Transverse colon (tissue), 4 donors: ENCODE measurements at places on chromosomes 2 and 18.

- H3K27me3 ChIP-seq: no peaks in the 10 kb centered on the region
- H3K4me3 ChIP-seq: no peak overlapping the region
- no peaks in the 10 kb centered on the region for H3K4me1 ChIP-seq
- no peak for DNase-seq
These were observed 60.8 kb downstream of the LYPD6B start for GRCh38 chr2:149099298-149099697.

GRCh38 chr18:11309172-11309571 lies 159.8 kb upstream of the PIEZO2 start:
- DNase-seq: no peak
- H3K4me3 ChIP-seq: no peak overlapping the region
- H3K27ac ChIP-seq: no peak overlapping the region
- no peaks in the 10 kb centered on the region for H3K36me3 ChIP-seq
- no peaks in the 10 kb centered on the region for H3K4me1 ChIP-seq

DNA sequence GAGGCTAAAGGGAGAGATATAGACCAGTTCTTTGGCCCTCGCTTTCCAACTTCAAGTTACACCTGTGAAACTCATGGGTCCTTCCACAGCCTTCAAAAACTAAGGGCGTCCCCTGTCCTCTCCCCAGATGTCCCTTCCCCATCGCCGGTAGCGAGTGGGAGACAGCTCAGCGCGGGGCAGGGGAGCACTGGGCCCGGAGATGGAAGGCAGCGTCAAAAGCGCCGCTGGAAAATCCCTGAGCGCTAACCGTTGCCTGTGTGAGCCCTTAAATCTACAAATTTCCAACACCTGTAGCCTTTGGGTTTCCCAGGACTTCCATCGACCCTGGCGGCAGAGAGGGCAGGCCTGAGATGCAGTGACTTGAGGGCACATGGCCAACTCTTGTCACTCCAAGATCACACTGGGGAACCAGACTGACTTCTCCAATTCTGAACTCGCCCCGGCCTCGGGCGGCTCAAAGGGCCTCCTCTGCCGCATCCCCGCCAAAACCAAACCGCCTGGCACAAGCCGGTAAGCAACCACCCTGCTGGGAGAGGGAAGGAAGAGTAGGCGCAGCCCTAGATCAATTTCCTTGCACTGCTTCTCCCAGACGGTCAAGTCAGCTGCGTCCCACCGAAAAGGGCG lies 879 bp upstream of the EPAS1 start:
- peak overlapping the region; percentile 79 for H3K4me3 ChIP-seq
- no peaks in the 10 kb centered on the region for H3K27me3 ChIP-seq
- H3K36me3 ChIP-seq: no peaks in the 10 kb centered on the region
- DNase-seq: peak; percentile 49
- peak overlapping the region; percentile 92 for H3K27ac ChIP-seq

DNA sequence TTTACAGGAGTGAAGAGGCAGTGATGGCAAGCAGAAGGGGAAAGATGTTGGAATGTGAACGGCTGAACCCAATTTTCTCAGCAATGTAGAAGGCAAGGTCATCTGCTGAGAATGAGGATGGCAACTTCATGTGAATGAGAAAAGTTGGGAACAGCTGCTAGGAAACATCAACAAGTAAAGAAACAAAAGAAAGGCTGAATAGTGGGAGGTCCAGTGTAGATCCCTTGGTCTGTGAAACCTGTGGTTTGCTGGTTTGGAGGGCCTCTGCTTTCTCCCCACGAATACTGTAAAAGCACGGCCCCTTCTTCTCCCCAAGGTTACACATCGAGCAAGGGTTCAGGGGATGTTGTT lies 27.4 kb downstream of the MARCHF4 start:
- H3K27ac ChIP-seq: no peak overlapping the region
- no peak overlapping the region for H3K4me3 ChIP-seq
- peaks cover 3% of the 10 kb centered on the region for H3K4me1 ChIP-seq
- no peaks in the 10 kb centered on the region for H3K27me3 ChIP-seq
- DNase-seq: no peak

DNA sequence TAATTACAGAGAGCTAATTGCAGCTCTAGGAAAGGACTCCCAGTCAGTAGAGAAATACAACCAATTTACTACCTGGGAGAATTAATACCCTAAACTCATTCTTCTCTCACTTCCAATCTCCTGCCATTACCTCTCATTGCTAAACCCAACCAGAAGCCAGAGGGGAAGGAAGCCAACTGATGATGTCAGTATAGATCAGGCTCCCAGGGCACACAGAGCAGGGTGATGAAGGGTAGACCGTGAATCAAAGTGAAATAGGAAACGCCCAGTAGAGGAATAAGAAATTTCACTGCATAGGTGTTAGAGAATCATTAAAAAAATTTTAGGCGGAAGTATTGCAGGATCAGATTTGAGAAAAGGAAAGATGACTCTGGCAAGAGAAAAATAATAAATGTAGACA lies 456.8 kb upstream of the NXPH2 start:
- no peaks in the 10 kb centered on the region for H3K36me3 ChIP-seq
- H3K4me1 ChIP-seq: no peaks in the 10 kb centered on the region
- no peak overlapping the region for H3K4me3 ChIP-seq
- H3K27me3 ChIP-seq: no peaks in the 10 kb centered on the region
- DNase-seq: no peak
- no peak overlapping the region for H3K27ac ChIP-seq

DNA sequence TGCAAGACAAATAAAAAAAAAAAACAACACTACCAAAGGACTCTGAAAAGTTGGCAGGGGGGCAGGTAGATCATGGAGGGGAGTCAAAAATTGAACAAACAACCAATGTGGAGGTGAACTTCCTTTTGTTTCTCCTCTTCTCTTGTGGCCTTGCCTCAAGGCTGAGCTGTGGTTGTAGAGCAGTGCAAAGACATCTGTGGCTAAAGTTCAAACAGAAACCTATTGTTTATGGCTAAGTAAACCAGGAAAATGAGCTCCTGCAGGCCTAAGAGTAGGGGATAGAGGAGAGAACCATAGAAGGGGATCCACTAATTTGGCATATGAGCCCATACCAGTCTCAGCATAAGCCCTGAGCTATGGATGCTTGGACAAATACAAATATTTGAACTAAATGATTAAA lies 40.2 kb upstream of the EGR4 start:
- no peak overlapping the region for H3K27ac ChIP-seq
- no peaks in the 10 kb centered on the region for H3K4me1 ChIP-seq
- DNase-seq: no peak
- no peaks in the 10 kb centered on the region for H3K36me3 ChIP-seq
- H3K4me3 ChIP-seq: no peak overlapping the region

GRCh38 chr2:154532763-154533162 lies 165.7 kb upstream of the KCNJ3 start:
- no peaks in the 10 kb centered on the region for H3K36me3 ChIP-seq
- no peak overlapping the region for H3K4me3 ChIP-seq
- no peaks in the 10 kb centered on the region for H3K27me3 ChIP-seq
- no peak for DNase-seq
- no peaks in the 10 kb centered on the region for H3K4me1 ChIP-seq
- no peak overlapping the region for H3K27ac ChIP-seq

DNA sequence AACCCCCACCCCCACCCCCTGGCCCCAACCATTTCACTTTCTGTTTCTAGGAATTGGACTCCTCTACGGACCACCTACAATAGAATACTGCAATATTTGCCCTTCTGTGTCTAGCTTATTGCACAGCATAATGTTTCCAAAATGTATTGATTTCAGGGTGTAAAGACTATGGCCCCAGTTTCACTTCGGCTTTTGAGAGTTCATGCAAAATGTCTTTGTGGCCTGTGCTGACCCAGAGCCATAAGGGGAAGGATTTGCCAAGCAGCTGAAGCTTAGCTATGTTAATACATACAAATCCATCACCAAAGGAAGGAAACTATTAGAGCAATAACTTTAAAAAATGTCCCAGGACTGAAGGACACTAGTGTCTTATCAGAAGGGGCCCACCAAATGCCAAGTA lies 11.2 kb upstream of the ATP9B start:
- H3K36me3 ChIP-seq: no peaks in the 10 kb centered on the region
- no peak overlapping the region for H3K27ac ChIP-seq
- no peak overlapping the region for H3K4me3 ChIP-seq
- H3K4me1 ChIP-seq: no peaks in the 10 kb centered on the region
- no peak for DNase-seq

DNA sequence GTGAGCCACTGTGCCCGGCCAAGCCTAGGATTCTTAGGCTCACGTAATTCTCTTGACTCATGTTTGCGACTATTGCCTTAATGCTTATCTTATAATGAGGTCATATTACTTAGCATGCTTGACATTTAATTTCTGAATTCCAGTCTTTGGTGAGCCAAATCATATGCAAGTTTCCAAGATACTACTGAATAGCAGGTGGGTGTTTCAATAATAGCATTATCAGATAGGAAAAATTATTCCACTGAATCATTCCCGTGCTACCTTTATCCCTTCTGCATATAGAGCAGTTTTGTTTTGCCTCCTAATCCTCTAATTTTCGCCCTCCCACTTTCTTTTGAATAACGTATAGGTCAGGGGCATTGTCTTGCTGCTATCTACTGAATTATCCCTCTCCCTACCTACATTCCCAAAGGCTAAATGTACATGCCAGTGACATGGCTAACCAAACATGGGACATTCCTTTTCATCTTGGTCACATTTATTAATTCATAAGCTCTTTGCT lies 4.9 kb downstream of the DAW1 start:
- no peak for DNase-seq
- no peaks in the 10 kb centered on the region for H3K36me3 ChIP-seq
- no peak overlapping the region for H3K4me3 ChIP-seq
- peaks cover 6% of the 10 kb centered on the region for H3K27me3 ChIP-seq
- H3K27ac ChIP-seq: no peak overlapping the region
- H3K4me1 ChIP-seq: peaks cover 4% of the 10 kb centered on the region

- H3K4me1 ChIP-seq: no peaks in the 10 kb centered on the region
- H3K27ac ChIP-seq: no peak overlapping the region
- no peaks in the 10 kb centered on the region for H3K36me3 ChIP-seq
These were observed 79.1 kb downstream of the MCFD2 start for GRCh38 chr2:46836295-46837111.

DNA sequence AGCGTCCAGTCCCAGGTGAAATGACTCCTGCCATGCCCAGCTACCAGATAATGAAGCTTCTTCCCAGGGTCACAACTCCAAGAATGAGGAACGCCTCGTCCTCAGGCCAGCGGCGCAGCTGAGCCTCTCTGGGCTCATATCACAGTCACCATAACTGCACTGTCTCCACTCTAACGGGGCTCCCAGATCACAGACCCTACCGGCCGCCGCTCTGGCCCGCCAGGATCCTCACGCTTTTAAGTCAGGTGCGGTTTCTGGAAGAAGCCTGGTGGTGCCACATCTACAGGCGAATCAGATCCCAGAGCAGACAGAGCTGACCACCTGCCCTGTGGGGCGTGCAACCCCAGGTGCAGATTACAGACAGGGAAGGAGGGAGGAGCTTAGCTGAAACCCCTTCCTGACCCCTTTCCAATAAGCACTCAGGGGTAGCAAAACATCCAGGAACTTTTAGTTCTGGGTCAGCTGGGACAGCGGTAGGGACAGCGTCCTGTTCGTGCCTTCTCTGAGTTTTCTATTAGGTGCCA lies 3.7 kb upstream of the ACKR3 start:
- peaks cover 5% of the 10 kb centered on the region for H3K4me1 ChIP-seq
- no peak for DNase-seq
- H3K27me3 ChIP-seq: peaks cover 50% of the 10 kb centered on the region
- H3K36me3 ChIP-seq: no peaks in the 10 kb centered on the region
- H3K4me3 ChIP-seq: no peak overlapping the region

- peaks cover 45% of the 10 kb centered on the region for H3K4me1 ChIP-seq
- peak overlapping the region; percentile 100 for H3K27ac ChIP-seq
- H3K4me3 ChIP-seq: peak overlapping the region; percentile 57
- H3K36me3 ChIP-seq: no peaks in the 10 kb centered on the region
These were observed 542 bp upstream of the CNNM3 start for GRCh38 chr2:96815326-96816126.

GRCh38 chr2:204628926-204629712 lies 83.8 kb downstream of the PARD3B start:
- no peaks in the 10 kb centered on the region for H3K4me1 ChIP-seq
- no peak for DNase-seq
- no peaks in the 10 kb centered on the region for H3K36me3 ChIP-seq

GRCh38 chr2:40348038-40348437 lies 103.9 kb downstream of the SLC8A1 start:
- no peaks in the 10 kb centered on the region for H3K4me1 ChIP-seq
- H3K27me3 ChIP-seq: no peaks in the 10 kb centered on the region
- no peak overlapping the region for H3K4me3 ChIP-seq
- peak overlapping the region; percentile 27 for H3K27ac ChIP-seq
- H3K36me3 ChIP-seq: no peaks in the 10 kb centered on the region
- no peak for DNase-seq

DNA sequence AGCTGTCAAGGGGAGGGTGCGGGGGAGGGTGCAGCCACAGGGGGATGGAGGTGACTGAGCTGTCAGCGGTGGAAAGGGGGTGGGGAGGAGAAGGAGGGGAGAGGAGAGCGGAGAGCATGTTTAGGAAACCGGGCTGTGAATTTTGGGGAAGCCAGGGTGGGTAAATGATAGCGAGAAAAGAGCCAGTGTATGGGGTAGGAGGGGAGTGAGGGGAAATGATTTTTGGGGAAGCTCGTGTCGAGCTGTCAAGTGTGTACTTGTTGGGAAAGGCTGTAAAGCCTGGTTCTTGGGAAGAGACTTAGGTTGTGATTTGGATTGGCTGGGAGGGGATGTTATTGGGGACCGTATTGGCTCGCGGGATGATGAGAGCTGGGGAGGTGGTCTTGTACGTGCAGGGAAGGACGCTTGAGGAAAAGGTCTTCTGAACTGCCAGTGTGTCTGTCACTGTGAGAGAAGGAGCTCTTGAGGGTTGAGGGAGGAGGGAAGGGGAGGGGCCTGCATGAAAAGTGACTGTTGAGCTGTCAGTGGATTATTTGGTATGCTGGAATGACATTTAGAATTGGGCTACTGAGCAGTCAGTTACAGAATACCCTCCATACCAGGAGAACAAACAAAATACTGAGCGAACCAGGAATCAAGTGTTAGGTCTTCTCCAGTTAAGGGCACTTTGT lies 1.0 kb downstream of the UBR3 start:
- H3K27me3 ChIP-seq: no peaks in the 10 kb centered on the region
- H3K4me3 ChIP-seq: peak overlapping the region; percentile 64

- H3K27me3 ChIP-seq: no peaks in the 10 kb centered on the region
- no peak for DNase-seq
- H3K27ac ChIP-seq: no peak overlapping the region
- H3K4me3 ChIP-seq: no peak overlapping the region
- H3K36me3 ChIP-seq: no peaks in the 10 kb centered on the region
These were observed 308.7 kb upstream of the SALL3 start for GRCh38 chr18:78670778-78671391.

DNA sequence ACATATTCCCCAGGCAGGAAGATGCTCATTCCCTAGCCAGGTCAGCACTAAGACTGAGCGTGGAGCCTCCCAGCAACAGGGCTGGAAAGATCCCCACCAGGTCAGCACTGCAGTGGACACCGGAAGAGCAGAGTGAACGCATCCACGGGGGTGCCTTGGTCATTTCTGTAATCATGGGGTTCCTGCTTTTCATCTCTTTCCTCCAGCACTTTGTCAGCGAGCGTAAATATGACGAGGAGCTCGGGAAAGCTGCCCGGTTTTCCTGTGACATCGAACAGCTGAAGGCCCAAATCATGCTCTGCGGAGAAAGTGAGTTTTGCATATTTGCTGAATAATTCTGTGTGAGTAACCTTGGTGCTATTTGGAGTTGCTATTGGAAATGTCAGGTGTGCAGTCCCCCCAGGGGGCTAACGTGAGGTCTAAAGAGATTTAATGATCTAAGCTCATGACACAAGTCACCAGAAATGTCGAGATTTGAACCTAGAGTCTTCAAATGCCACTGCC lies 40.1 kb downstream of the KCTD18 start:
- DNase-seq: peak; percentile 22
- H3K4me3 ChIP-seq: no peak overlapping the region
- H3K4me1 ChIP-seq: peaks cover 12% of the 10 kb centered on the region
- no peaks in the 10 kb centered on the region for H3K36me3 ChIP-seq
- no peaks in the 10 kb centered on the region for H3K27me3 ChIP-seq
